ENCODE measurements at places on chromosomes 16 and 17.

- no peak for DNase-seq
These were observed 10.1 kb downstream of the KRT33A start for GRCh38 chr17:41340494-41340893.

DNA sequence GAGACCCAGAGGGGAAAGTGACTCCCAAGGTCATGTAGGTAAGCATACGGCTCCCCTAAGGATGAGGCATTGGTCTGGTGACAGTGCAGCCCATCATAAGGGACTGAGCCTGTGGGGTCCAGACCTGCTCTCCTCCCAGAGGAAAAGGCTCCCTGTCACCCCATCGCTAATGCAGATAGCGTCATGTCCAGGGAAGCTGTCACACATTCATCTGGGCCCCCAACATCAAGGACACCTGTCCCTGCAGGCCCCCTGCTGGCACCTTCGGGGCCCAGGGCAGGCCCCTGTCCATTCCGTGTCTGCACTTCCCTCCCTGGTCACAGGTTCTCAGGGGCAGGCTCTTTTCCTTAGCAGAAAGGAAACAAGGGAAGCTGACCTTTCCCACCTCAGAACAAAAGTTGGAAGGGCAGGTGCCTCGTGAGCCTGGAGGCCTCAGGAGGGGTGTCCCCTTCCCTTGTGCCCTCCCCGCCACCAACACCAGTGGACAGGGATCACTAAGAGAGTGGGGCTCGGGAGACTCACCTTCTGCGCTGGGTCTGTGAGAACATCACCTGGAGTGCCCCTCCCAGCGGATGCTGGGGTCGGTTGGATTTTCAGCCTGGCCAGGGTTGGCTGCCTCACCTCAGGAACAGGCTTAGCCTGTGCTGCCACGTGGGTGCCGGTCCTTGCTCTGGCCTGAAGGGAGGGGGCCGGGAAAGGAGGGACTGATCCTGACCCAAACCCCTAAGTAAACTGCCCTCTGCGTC, 17.3 kb upstream of the LASP1NB start:
- no peak for DNase-seq

GRCh38 chr16:21274172-21274726, 3.8 kb downstream of the CRYM start:
- DNase-seq = no peak

- no peak for DNase-seq
These were observed 9.5 kb upstream of the ZNF750 start for GRCh38 chr17:82849076-82849945.

- no peak for DNase-seq
These were observed 47.8 kb downstream of the MARCHF10 start for GRCh38 chr17:62760059-62760944.

DNA sequence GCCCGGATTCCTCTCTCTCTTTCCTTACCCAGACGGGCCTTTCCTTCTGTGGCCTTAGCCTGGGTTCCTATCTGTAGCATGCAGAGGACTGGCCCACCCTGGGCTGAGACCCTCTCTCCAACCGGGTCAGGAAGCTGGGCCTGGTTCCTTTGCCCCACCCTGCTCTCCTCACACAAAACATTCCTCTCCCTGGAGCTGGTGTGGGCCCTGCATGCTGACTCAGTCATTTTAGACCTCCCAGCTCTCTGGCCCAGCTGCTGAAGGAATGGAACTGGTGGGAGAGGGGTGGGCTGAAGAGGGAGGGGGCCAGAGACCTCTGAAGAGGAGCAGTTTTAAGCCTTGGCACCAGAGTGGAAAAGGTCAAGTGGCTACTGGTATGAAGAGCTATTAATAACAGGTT, 957 bp downstream of the MYL4 start:
- no peak for DNase-seq

DNA sequence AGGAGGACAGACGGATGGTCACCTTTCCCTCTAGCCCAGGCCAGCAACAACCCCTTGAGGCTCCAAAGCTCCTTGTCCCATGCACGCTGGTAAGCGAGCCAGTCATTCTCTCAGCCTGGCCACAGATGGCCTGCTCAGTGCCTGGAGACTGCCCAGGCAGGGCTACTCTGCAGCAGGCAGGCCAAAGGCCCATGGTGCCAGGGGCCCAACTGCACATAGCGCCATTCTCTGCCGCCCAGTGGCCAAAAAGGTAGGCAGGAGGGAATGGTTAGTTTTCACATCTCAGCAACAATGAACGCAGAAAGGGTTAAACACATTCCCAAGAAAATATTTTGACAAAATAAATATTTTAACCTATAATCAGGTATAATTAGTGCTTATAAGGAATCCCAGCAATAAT, 7.7 kb upstream of the SREBF1 start:
- DNase-seq = no peak

DNA sequence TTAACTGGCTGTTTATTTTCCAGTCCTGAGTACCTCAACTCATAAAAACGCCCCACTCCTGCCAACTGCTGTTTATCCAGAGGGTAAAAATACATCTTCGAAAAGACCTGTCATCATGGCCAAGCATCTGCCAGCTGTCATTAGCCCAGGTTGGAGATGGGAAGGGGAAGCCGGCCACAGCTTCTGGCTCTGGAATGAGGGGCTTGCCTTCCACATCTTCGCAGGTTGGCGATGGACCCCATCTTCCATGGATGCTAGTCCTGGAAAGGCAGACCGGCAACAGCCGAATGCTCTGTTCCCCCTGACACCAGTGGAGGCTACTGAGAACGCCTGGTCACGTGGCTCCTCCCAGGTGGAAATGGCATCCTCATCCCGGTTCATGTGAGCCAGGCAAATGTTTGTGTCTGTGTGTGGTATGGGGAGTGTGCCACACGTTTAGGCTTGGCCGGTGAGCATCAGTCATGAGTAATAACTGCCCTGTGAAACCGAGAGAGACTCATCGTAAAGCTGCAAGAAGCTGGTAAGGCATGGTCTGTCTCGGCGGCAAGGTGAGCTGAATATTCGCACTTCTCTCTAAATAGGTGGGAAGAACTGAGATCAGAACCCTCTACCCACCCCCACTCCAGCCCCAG, 420 bp upstream of the KRTAP17-1 start:
- DNase-seq = no peak

GRCh38 chr17:59105852-59106462, 723 bp downstream of the TRIM37 start:
- DNase-seq = peak; percentile 72

- no peak for DNase-seq
These were observed 43.9 kb upstream of the AQP8 start for GRCh38 chr16:25172831-25173230.

GRCh38 chr16:84514874-84515835, 10.7 kb upstream of the MEAK7 start:
- DNase-seq = peak; percentile 79

- no peak for DNase-seq
These were observed 734.2 kb upstream of the KIF2B start for GRCh38 chr17:53088481-53088880.

- DNase-seq = no peak
These were observed 9.8 kb downstream of the UNC13D start for GRCh38 chr17:75834279-75834920.

GRCh38 chr17:40561871-40562611, 3.2 kb downstream of the CCR7 start:
- DNase-seq = peak; percentile 77

DNA sequence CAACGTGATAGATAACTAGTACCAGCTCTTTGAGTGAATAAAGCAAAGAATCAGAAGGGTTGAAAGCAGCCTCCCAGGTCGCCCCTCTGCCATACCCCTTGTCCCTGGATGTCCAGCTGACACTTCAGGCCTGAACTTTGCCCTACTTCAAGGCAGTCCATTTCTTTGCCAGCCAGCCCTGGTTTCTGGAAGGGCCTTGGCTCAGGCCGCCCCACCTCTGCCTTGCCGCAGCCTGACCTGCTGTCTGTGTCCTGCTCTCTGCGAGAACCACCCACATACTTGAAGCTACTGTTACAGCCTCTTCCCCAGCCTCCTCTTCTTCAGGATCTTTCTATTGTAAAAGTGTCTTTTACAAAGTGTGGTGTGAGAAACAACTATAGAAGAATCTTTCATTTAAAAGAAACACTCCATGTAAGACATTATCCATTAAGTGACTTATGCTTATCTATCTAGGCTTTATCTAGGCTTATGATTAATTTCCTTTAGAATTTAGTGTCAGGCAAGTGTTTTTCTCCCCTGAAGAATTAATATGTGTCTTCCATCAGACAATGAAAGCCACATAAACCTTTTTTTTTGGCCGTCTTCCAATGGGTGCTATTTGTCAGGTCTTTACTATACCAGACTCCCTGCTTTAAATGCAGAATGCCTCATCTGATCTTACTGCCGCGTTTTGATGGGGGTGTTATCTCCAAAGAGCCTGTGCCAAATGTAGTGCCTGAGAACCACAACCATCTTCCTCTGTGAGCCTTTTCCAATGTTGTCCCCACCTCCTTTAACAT, 133.9 kb downstream of the SOCS1 start:
- no peak for DNase-seq

DNA sequence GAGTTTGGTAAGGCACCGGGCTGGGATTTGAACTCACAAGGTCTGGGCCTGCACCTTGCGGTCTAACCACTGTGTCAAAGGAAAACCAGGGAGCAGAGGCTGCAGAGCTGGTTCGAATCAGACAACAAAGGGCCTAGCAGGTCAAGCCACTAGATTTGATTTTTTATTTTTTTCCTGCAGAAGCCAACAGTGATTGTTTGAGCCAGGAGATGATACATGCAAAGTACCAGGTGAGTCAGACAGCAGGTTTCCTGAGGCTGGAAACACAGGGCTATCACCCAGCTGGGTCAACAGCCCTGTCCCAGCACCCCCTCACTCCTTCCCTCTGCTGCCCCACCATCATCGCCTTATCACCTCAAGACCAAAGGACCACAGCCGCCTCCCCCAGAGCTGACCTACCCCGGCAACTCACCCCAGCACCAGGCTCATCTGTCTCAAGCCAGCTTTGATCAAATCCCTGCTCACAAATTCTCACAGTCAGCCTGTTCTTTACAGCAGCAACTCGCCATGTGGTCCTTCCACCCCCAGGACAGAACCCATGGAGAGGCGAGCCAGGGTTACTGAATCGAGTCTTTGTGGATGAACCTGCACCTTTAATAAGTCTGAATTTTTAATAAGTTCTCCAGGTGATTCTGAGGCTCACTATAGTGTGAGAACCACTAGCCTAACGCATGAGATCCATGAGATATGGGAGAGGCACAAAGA, 13.0 kb upstream of the KRT19 start:
- DNase-seq = no peak

- DNase-seq = no peak
These were observed 1384.2 kb downstream of the CDH11 start for GRCh38 chr16:63737633-63738032.

DNA sequence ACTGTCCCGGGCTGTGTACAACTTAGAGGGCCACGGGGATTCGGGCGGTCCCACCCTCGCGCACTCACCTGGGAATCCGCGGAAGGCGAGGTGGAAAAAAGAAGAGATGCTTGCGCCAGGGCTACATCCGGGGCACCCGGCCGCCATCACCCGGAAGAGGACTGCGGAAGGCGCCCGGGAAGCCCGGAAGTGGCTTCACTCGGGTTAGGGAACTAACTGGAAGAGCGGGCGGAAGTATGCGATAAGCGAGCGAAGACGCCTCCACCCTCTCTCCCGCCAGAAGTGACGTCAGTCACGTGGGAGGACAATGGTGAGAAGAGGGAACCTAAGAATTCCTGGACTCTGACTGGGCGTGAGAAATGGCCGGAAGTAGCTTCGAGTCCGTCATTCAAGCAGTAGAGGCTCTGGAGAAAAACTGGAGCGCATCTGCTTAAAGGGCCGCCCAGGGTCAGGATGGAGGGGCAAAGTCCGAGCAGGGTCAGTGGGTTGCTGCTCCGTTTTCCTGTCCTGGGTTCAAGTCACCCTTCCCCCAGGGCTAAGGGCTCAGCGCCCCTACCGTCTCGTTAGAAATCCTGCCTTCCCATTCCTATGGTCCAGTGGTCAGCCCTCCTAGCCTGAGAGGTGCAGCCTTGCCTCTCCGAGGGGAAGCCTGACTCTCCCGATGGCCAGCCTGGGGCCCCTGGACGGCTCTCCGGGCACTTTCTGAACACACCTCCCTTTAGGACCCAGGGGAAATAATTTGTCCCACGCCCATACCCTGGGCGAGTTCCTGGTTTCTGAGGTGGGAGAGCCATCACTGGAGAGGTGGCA, at the start of gene CD2BP2:
TSS of gene CD2BP2 (minus strand) at position 165 of the 810 bp plus-strand sequence. CDS start 627 bp downstream, outside the sequence.
- DNase-seq = peak; percentile 90

Measured in stimulated activated CD4-positive, alpha-beta T cell treated with anti-CD3 and anti-CD28 coated beads, Interleukin-4, amount 100 ng/mL, for 24 hours (primary cell).